ENCODE measurements at places on chromosomes 11 and 22.

DNA sequence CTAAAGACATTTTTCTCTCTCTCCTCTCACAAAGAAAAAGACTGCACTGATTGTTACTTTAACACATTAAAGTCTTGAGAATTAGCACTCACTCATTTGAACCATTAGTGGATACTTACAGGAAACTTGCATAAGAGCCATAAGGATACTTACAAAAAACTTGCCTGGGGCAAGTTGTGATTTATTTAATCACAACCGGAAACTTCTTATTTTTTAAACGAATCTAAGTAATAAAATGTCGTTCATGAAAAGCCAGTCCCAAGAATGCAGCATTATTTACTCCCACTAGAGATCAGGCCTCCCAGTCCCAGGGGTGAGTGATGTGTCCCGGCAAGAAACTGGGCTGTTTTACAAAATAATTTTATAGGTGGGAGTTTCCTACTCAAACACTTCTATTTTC, 59.3 kb upstream of the TTC12 start:
- no peak for DNase-seq

DNA sequence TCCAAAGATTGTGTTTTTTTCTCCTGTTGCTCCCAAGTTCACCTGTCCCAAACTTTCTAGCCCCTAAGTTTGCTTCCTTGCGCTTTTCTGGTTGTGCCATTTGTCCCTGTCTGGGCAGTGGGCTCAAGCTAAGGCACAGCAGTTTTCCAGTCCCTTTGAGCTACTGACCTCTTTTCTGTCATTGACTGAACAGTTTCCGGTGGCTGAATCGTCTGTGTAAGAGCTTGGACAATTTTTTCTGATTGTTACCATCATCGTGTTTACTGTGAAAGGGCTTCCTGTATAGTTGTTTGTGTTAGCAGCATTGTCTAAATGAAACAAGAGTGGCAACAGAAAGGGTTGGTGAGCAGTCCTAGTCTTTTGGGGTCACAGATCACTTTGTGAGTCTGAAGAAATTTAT, 49.8 kb downstream of the BMAL1 start:
- no peak for DNase-seq

GRCh38 chr11:75536786-75537641, 11.3 kb upstream of the GDPD5 start:
- no peak for DNase-seq

DNA sequence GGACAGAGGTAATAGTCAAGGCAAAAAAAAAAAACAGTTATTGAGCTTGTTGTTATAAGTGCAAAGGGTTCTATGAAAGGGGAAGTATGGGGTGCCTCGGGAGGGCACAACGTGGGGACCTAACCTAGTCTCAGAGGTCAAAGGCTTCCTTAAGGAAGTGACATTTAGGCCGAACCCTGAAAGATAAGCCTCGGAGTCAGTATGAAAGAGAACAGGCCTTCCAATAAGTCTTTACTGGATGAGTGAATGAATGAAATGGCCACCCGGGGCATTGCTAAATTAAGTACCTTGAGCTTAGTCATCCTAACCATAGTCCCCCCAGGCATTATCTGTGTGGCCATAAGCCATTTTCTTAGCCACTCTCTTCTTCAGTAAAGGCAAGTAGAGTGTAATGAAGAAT, 19.7 kb downstream of the FLI1 start:
- no peak for DNase-seq

DNA sequence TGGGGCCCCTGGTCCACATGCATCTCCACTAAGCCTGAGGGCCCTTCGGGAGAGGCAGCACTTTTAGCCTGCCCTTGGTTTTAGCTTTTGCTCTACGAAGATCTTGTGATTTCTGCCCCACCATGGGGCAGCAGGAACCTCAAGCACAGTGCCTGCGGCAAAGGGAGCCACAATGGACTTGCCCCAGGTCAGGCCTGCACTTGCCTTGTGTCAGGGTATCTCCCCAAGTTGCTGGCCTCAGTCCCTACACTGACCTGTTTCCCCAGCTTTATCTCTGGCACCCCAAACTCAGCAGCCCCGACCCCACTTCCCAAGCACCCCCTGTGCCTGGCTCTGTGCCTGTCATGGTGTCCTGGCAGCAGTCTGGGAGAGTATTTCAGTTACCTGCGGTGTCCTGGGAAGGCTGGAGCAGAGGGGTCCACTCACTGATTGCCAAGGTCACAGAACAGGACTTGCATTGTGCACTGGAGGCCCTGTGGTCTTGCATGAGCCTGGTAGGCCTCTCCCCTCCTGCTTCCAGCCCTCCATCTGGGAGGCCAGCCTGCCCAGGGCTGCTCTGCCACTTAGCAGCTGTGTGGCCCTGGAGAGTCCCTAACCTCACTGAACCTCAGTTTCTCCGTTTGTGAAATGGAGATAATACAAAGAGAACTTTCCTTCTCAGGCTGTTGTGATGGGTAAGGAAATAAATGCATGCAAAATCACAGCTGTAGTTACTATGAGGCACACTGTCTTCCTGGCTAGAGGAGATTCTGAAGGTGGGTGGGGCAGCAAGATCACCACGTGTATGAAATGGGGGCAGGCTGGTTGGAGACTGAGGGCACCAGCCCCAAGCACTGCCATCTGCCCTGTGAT, 3.6 kb upstream of the AIFM3 start:
- DNase-seq: no peak

- DNase-seq: no peak
These were observed 604.3 kb upstream of the API5 start for GRCh38 chr11:42707541-42707940.

DNA sequence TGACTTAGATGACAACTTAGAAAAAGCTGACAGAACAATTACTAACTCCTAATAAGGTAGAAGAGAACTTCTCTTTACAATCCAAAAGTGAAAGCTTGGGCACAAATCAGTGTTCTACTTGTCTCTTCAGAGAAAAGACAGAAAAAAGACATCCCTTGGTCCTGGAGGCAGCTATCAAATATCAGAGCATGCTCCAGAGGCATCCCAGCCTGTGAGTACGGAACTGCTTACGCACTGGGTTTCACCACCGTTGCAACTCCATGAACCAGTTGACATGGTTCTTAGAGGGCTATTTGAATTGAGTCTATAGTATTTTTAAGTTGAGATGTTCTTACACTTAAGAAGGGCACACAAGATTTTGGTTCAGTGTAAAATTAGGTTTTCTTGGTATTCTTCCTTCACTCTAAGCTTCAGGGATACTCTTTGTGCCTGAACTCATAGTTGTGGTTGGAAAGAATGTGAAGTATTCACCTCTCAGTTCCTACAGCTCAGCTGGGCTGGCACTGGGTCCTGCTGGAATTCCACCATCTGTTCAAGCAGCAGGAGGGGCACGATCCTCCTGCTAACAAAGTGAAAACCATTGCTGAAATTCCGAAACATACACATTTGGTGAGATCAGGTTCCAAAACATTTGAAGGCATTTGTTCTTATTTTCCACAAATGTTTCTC, 6.3 kb downstream of the AKIP1 start:
- DNase-seq: no peak

- no peak for DNase-seq
These were observed 18.5 kb upstream of the LRRC10B start for GRCh38 chr11:61489833-61490721.

DNA sequence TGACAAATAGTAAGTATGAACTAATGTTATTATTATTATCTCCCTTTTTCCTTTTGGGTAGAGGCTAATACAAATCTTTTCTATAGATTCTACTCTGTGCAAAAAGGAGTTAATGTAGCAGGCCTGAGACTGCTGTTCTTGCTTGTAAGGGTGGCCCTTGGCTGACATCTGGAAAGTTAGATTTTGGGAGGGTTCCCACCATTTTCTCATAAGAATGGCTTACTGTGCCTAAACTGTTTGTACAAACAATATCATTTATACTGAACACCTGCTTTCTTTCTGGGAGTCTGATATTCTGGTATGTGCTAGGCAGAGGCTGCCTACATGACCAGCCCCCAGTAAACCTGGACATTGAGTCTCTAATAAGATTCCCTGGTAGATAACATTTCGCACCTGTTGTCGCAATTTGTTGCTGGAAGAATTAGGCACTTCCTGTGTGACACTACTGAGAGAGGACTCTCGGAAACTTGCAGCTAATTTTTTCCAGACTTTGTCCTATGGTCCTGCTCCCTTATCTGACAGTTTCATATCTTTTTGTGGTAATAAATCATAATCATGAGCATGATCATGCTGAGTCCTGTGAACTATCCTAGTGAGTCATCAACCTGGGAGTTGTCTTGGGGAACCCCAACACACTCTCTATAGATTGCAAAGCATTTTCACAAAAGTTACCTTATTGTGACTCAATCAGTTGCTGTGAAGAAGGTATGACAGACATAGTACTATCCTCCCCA, 257.7 kb upstream of the CCDC90B start:
- DNase-seq: no peak

DNA sequence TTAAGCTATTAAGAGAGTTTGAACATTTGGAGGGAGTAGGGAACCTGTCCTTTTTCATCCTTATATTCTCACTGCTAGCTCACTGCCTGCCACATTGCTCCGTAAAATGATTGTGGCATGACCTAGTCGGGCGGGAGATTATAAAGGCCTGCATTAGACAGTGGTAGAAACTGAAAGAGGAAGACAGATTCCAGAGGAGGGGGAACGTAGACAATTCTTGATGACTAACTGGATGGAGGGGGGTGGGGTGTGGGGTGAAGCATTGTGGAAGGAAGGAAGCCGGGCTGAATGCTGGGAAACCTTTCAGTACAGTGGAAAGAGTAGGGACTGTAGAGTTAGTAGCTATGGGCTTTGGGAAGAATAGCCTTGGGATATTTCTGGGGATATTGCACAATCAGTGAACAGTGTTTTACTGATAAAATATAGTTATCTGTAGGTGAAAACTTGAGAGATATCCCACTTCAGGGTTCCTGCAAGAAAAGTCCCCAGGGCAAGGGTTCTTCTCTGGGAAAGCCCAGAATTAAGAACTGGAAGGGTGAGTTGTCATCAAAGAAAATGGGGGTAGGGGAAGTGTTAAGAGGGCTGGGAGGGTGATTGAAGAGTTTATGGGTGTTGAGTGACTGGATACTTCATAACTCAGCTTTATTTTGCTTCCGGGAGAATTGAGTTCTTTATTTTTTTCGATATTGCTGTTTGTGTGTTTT, 2.1 kb downstream of the MED15 start:
- DNase-seq: no peak

DNA sequence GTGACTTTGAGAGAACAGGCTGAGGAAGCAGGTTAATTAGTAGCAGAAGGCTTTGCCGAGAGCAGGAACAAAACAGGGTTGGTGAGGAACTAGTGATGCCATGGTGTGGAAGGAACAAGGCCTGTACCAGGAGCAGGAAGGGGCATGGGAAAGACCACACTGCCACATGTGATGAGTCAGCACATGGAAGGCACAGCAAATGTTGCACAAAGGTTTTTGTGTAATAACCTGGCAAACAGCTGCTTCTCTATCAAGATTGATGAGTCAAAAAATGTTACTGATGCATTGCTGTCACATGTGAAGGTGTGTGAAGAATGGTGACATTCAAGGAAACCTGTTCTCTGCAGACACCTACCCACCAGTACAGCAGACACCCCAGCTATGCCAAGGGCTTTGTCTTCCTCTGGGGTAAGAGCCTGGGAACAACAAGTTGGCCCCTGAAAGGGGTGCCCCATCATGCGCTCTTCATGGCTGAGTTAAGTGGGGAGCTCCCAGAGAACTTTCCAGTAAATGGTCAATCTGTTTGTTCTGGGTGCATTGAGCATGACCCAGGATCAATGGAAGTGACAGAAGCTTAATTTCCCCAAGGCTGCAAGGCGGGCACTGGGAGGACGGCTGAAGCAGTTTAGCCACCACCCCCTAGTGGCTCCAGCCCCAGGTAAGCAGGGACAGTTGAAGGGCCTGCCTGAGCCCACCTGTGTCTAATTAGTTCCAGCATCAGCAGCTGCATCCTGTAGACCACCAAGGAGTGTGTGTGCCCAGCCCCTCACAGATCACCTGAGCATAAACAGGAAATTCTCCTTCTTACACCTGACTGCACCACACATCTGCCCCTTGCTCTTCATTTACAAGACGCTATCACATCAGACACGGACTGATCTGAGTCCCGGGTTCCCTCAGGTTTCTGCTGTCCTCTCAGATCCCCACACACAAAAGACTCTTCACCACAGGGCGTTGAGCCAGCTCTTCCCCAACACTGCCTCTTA, 47.6 kb downstream of the GGTLC2 start:
- DNase-seq: no peak

DNA sequence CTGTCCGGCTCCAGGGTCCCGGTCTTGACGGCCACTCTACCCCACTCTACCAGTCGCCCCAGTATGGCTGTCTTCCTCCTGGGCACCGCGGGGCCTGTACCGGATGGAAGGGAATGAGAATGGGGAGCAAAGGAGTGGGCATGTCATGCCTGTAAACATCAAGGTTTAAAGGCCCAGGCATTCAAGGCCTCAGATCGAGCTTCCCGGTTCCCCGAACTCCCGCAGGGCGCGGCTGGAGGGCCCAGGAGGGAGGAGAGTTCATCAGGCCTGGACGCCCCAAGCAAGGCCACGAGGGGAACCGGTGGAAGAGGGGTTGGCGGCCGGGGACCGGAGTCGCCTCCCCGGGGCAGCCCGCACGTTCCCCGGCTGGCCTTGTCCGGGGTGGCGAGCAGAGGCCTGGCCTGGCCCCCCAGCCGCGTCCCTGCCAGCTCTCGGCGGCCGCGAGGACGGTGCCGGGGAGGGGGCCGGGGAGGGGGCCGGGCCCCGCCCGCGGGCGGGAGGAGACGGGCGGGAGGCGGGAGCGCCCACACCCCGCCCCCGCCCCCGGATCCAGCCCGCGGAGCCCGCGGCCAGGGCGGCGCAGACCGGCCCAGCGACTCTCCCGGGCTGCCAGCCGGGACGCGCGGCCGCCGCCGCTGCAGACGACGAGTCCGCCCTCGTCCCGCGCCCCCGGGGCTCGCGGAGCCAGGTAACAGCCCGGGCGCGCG, at the start of gene CDC42EP1:
Gene CDC42EP1 (plus strand): TSS at position 580 of the 707 bp plus-strand sequence. CDS start 5,870 bp downstream, outside the sequence.
- DNase-seq: no peak

DNA sequence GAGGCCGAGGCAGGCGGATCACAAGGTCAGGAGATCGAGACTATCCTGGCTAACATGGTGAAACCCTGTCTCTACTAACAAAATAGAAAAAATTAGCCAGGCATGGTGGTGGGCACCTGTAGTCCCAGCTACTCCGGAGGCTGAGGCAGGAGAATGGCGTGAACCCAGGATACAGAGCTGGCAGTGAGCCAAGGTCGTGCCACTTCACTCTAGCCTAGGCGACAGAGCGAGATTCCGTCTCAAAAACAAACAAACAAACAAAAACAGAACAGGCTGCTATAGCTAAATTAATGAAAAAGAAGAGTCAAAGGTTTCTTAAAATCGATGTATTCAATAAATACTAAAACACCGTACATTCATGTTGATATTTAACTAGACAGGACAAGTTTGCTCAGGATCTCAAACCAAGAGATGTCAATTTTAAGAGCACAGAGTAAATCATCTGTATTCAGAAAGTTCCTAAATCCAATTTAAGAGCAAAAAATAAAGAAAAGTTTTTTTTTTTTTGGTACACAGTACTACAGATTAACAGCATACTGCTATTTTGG, 59.9 kb downstream of the NUP98 start:
- DNase-seq: no peak
